ENCODE measurements at places on chromosomes 4 and X.

DNA sequence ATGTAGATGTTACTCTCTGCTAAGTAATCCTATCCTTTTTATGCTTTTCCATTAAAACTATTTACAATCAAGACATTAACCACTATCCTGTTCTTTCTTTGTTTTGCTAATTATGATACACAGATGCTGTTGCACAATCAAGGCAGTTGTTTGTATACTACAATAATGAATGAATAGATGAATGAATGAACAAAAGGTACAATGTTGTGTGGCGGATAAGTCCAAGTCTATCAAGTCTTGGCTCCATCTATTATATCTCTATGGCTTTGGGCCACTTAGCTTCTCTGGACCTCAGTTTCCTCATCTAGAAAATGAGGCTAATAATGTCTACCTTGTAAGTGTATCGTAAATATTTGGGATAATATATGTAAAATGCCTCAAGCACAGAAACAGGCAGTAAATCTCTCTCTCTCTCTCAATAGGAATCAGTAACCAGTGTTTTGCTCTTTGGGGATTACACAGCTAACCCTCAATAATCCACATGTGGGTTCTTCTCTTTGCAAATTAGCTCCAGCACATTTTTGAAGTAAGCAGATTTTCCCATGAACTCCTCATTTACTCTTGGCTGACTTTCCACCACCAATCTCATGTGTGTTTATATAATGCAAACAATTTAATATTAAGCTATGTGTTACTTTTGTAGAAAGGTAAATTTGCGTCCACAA, 27.8 kb upstream of the TSPAN5 start:
- no peak for DNase-seq

DNA sequence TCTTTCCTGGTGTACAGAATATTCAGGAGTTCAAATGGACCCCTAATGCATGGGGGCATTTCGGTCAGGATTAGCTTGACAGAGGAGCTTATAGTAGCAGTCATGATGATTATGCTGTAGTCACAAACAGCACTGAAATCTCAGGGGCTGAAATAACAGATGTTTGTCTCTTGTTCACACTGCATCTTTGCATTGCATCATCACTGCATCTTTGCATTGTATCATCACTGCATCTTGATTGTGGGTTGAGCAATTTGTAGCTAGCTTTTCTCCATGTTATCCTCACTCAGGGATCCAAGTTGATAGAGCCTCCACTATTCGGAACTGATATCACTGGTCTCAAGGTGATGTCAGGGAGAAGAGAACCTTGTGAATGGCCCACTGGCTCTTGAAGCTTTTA, 160.9 kb downstream of the GATB start:
- DNase-seq = no peak

- no peak for DNase-seq
These were observed 161.0 kb downstream of the NSUN7 start for GRCh38 chr4:40910706-40911105.

- no peak for DNase-seq
These were observed 1056.0 kb upstream of the SLIT2 start for GRCh38 chr4:19195696-19196095.

- no peak for DNase-seq
These were observed 171.9 kb downstream of the MAGEB5 start for GRCh38 chrX:26387906-26388305.

DNA sequence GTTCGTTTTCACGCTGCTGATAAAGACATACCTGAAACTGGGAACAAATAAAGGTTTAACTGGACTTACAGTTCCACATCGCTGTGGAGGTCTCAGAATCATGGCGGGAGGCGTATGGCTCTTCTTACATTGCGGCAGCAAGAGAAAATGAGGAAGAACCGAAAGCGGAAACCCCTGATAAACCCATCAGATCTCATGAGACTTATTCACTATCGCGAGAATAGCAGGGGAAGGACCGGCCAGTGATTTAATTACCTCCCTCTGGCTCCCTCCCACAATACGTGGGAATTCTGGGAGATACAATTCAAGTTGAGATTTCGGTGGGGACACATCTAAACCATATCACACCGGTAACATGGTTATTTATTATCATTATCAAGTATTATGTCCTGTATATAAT, 2204.5 kb downstream of the ARAP2 start:
- DNase-seq = no peak

GRCh38 chr4:154004507-154005170, 215.8 kb upstream of the SFRP2 start:
- no peak for DNase-seq

GRCh38 chrX:34560180-34560579, 96.9 kb downstream of the TMEM47 start:
- DNase-seq = no peak

- DNase-seq = no peak
These were observed 220.1 kb downstream of the IQCM start for GRCh38 chr4:149595500-149595899.

DNA sequence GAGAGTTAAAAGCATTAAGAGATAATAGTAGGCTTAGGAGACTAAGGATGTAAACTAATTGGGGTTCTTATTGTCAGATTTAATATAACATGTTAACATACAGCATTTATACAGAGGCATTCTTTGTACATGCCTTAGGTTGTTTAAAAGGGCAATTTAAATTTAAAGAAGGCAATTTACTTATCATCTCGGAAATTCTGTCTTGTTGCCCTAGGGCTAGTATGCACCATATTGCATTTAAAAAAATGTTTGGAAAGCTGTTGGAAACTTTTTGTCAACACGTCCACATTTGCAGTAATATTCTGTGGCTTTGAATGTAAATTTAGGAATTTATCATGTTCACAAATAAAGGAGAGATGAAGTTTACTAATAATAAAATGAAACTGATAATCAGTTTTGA, 25.5 kb downstream of the GALNT7 start:
- DNase-seq = no peak

- DNase-seq = no peak
These were observed 20.4 kb upstream of the PDK3 start for GRCh38 chrX:24444645-24445044.

DNA sequence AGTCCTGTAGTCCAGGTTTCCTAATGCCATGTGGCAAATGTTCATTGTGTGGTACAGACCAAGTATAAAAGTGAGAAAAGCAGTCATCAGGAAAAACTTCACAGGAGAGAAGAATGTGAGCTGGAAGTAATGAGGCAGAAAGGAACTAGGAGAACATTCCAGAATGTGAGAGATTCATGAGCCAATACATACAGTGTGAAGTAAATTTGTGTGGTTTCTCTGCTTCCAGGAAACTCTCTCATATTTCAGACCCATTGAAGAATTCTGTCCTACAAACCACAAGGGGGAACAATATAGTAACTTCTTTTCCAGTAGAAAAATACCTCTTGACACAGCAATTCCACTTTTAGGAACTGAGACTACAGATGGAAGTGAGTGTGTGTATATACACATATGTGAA, 136.5 kb downstream of the RNF150 start:
- DNase-seq = no peak

GRCh38 chr4:124933521-124933920, 221.0 kb upstream of the ANKRD50 start:
- DNase-seq = no peak

GRCh38 chr4:139839403-139840031, 173.9 kb downstream of the MGST2 start:
- DNase-seq = no peak

DNA sequence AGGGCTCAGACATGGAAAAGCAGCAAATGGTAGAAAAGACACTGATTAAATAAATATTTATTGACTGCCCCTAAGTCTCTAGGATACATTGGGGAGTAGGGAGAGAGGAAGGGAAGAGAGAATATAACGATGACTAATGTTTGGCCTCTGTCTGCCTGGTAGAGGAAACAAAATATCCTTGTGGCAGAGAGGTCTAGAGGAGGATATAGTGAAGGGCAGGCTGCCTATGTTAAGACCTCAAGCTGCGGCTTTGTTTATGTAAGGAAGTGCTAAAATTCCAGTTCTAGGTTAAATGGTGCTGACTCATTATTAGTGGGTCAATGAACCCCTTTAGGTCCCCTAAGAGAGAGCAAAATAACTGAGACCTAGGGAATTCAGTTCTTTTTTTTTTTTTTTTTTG, 427.3 kb upstream of the FTHL17 start:
- no peak for DNase-seq

DNA sequence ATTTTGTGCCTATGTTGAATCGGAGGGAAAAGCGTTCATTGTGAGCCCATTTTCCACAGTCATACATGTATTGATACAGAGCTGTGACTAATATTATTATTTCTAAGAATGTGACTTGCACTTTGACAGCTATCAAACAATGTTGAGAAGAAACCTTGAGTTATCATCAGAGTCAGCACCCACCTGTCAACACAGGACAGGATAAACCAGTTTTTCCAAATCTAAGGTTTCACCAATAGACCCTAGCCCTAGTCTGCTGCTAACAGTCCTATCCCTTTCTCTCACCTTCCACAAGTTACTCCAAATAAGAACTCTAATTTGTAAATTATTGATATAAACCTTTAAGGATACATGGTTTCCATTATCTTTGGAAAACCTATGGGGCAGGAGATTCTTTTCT, 47.7 kb upstream of the DHX15 start:
- no peak for DNase-seq

DNA sequence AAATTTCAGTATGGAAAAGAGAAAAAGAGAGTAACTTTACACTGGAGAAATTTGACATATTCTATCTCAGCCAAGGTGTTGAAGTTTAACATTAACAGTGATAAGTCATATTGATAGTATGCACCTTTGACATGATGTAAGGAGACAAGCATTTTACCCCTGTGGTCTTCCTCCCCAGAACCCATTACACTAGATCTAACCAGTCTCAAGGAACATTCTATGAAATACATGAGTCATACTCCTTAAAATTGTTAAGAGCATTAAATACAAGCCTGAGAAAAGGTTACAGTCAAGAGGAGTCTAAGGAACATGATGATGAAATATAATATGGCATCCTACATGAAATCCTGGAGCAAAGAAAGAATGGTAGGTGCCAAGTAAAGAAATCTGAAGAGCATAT, 1151.3 kb upstream of the IGFBP7 start:
- no peak for DNase-seq

- no peak for DNase-seq
These were observed 10.5 kb downstream of the CDX4 start for GRCh38 chrX:73457306-73457705.

- DNase-seq = no peak
These were observed 315.6 kb downstream of the ARHGAP24 start for GRCh38 chr4:85790582-85790981.

- DNase-seq = no peak
These were observed 439.4 kb upstream of the CPEB2 start for GRCh38 chr4:14562901-14563300.

DNA sequence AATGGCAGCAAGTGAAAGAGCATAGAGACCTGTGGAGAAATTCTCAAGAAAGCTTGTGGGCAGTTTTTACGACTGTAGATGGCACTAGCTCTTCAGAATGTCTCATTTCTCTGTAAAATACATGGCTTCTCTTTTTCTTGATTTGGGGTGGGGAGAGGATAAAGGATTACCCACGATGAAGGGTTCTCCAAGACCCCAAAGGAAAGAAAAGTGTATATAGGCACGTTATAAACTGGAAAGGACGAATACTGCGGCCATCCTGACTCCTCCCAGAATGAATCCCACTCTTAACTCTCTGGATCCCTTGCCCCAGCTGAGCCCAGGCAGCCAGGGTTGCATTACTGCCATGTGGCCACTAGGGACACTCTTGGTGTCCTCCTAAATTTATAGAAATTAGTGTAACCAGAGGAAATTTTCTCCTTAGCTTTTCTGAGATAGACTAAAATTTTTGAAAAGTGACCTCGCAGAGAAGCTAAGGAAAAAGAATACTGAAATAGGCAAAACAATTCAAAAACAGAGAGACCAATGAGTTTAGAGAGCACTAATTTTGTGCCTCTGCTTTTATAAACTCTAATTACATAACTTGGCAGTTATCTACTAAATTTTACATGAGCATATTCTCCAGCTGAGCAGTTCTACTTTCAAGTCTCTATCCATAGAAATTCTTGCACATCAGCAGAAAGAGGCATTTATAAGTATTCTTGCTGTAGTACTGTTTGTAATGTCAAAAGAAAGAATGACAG, 37.8 kb upstream of the PCDH19 start:
- DNase-seq = peak; percentile 32

DNA sequence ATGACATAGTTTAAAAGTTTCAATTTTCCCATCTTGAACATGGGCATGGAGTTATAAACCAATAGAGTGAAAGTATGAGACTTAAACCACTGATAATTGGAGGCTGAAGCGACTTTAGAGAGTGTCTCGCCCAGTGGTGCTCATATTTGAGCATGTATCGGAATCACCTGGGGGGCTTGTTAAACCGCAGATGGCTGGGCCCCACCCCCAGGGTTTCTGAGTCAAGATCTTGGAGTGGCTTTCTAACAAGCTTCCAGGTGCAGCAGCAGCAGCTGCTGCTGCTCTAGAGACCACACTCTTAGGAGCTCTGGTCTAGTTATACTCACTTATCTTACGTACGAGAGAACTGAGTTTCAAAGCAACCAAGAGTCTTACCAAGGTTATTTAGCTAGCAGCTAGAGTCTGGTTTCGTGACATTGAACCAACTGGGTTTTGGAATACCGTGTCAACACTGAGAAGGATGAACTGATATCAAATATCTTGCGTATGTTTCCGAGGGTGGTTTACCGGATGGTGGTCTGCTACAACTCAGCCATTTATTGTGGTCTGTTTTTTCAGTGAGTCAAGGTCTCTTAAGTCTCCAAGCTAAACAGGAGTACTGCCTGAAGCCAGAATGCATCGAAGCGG, 5.9 kb downstream of the PHEX start:
- no peak for DNase-seq

DNA sequence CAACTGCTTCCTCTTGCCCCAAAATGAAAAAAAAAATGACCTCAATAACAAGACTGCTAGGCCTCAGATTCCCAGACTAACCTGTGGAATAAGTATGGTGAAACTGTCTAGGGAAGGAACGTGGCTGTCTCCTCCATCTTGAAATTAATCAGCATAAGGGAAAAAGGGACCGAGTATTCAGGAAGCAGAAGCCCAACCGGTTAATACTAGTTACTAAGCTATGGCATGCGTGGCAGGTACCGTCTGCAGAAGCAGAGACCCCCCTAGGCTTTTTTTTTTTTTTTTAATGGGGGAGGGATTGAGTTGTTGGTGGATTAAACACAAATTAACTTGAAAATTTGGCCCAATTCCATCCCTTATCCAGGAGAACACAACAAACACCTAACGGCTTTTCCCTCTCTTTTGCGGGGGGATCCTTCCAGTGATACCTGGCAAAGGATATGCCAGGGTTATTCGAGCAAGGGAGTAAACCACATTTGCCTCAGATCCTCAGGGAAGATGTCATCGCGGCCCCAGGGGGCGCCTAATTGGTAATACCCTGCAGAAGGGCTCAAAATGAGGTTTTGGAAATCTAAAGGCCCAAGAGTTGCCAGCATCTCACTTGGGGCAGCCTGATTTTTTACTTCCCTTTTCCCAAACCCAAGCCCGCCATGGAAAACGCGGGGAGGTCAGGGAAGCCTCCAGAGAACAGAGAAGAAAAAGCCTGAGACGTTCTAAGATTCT, 893 bp downstream of the RLIM start:
- no peak for DNase-seq

- no peak for DNase-seq
These were observed 62.1 kb downstream of the CLCN3 start for GRCh38 chr4:169682372-169683047.

- DNase-seq = no peak
These were observed 30.0 kb downstream of the MND1 start for GRCh38 chr4:153374442-153374841.

Measured in heart left ventricle (tissue), 16 donors.